CD4-positive, alpha-beta T cell treated with Interleukin-15 for 4 hours (primary cell): ENCODE measurements at places on chromosomes 12 and 14.

DNA sequence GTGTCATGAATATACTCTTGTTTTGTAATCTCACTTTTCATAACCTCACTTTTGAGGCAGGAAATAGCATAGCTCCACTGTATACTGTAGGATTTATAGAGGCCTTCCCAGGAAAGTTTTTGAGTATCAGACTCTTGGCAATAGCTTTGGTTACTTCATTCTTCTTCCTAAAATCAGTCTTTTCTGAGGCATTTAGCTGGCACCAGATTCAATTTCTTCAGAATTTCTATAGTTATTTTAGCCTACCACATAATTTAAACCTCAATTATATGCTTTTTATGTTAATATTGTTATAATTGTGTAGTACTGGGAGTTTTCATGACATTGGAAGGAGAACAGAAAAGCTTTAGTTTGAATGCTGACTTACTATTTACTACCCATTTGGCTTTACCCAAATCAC is 322.3 kb upstream of the FAR2 start:
- DNase-seq = no peak

- DNase-seq = no peak
Measured at GRCh38 chr12:52059582-52060497, 8.6 kb downstream of the NR4A1 start.

DNA sequence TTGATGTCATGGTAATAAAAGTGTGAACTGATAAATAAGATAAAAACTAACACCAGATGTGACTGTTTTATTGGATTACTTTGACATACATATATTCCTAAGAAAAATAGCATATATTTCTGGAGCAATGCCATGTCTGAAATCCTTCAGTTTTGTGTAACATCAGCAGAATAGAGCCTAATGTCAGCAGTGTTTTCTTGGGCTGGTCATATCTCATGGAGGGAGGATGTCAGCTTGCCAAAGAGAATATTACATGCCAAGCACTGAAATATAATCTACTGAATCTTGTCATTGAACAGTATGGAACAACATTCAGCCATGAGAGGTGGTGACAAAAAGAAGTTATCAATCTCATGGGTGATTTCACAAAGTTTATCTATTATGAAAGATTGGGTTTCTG is 220.3 kb downstream of the KLHL28 start:
- no peak for DNase-seq

- no peak for DNase-seq
Measured at GRCh38 chr14:88931321-88932110, 107.1 kb downstream of the TTC8 start.

GRCh38 chr12:77940011-77940423 is 109.3 kb downstream of the NAV3 start:
- no peak for DNase-seq
